ENCODE measurements at places on chromosomes 6 and 20.

DNA sequence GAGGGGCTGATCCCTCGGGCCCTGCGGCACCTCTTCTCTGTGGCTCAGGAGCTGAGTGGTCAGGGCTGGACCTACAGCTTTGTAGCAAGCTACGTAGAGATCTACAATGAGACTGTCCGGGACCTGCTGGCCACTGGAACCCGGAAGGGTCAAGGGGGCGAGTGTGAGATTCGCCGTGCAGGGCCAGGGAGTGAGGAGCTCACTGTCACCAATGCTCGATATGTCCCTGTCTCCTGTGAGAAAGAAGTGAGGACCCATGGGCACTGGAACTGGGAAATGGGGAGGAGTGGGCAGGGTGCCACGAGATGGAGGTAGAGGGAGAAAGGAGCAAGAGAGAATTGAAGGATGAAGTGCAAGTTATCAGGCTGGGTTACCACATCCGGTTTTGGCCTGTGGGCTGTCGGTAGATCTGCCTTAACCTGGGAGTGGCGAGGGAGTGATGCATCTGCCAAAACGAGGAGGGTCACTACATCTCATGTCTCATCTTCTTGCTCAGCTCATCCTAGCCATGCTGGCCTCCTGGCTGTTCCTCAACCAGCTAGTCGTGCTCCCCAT, 5.4 kb upstream of the PHF1 start:
- DNase-seq = no peak

DNA sequence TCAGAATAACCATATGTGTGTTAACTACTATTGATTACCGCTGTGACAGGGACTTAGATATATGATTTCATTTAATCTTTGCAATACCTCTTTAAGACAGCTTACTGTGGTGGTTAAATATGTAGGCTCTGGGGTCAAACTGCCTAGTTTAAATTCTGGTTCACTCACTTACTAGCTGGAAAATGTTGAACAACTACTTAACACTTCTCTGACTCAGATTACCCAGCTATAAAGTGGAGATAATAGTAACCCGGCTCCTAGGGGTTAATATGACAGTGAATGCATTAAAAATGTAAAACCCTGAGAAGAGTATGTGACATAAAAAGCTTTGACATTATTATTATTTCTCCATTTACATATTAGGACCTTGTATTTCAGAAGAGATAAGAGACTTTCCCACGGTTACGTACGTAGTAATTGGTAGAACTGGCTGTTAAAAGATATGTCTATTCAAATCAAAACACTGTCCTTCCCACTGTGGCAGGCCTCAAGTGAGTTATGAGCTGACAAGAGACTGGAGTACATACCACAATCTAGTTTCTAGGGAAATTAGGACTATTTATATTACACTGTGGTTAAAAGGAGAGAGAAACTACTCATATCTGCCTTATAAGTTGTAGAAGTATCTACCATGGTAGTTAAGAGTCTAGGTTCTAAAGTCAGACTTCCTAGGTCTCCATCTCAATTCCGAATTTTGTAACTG, 4.4 kb upstream of the PLCB1 start:
- DNase-seq = no peak

GRCh38 chr6:147467428-147467827, 41.1 kb upstream of the SAMD5 start:
- no peak for DNase-seq

DNA sequence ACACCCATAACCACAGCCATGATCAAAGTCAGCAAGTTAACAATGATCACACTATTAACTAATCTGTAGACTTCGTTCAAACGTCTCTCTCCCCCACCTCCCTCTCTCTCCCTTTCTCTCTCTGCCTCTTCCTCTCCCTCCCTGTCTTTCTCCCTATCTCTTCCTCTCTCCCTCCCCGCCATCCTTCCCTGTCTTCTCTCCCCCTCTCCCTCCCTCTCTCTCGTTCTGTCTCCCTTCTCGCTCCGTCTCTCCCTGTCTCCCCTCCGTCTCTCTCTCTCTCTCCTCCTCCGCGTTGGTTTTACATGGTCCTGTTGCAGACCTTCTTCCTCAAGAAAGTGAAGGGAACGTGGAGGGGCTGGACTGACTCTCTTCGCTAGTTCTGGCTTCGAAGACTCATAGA, 308.9 kb upstream of the FOXQ1 start:
- DNase-seq = no peak
